ENCODE measurements at places on chromosomes 13 and 19.

- DNase-seq = no peak
These were observed 250.7 kb downstream of the KCTD12 start for GRCh38 chr13:76635232-76636230.

DNA sequence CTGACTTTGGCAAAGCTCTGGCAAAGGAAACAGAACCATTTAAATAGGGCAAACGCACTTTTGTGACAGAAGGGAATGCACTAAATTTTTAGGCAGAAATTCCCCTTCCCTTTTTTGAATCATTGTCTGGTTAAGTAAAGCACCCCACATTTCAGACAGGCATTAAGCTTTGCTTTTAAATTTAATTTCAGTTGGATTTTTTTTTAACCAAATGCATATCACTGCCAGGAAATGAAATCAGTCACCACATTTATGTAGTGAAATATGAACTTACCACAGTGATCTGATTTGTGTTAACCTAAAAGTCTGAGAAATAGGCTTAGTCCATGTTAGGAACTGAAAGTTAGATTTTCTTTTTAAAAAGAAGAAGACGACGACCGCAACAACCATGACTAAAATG, 10.8 kb downstream of the GPR183 start:
- no peak for DNase-seq

DNA sequence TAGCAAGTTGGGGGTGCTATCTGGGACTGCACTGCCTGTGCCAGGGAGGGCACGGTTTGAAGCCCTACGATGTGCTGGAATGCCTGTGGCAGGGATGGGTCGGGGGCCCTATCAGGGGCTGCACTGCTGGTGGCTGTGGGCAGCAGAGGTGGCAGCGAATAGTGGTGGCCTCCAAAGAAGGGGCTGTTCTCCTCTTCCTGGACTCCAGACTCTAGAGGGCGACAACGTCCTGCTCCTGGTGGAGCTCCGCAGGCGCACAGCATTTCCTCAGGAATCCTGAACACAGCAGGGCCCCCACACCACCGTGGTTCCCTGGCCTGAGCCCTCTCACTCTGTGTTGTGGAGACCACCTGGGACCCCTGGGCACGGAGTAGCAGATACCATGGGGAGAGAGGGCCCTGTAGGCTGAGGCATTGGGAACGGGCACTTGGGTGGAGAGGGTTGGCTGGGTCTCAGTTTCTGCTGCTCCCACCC, 145.6 kb downstream of the TNFRSF19 start:
- peak; percentile 18 for DNase-seq

GRCh38 chr13:40228990-40229389, 437.5 kb downstream of the FOXO1 start:
- DNase-seq = peak; percentile 18

GRCh38 chr19:41325947-41326706, 16.2 kb downstream of the CCDC97 start:
- peak; percentile 84 for DNase-seq

DNA sequence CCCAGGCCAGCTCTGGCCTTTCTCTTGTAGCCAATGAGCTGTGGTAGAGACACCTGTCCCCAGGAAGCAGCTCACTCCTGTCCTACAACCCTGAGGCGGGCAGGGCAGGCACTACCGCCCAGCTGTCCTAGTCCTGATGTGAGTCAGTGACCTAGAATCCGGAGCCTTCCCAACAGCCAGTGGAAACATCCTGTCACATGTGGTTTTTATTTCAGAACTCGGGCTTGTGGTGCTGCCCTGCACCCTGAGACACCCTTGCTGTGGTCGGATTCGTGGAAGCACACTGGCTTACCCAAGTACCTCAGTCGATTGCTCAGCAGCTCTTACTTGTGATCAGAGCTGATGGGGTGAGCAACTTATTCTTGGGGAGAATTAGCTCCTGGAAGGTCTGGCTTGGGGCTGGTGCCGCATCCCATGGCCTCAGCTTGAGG, 83.6 kb upstream of the ARHGEF7 start:
- peak; percentile 77 for DNase-seq

DNA sequence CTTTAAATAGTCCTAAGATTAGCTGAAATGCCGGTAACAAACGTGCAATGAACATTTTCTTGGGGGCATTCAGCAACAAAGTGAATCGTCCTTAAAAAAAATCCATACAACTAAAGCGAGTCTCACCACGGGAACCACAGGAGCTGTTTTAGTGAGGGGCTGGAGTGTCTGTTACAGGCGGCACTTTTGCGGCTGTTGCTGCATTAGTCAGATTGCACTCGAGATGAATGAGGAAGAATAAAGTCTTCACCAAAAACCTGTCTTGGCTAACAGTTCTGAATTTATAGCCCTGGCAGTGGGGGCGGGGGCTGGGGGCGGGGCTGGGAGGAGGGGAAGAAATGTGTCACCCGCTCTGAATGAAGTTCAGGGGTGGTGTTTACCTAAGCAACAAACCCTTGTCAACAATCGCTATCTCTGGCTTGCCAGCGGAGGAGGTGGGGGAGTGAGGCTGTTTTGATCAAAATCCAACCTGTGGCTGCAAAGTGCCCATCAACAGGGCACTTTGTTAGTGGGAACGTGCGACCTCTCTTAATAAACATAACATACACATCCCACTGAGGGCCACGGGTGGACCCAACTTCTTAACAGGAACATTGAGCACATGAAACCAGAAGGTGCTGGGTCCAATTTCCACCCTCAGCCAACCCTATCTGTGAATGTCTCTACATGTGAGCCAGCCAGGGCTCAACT, 44.5 kb downstream of the RFX2 start:
- peak; percentile 89 for DNase-seq

GRCh38 chr19:30330266-30330665, 41.9 kb upstream of the ZNF536 start:
- no peak for DNase-seq

- peak; percentile 76 for DNase-seq
These were observed 469 bp downstream of the COX6B2 start for GRCh38 chr19:55353803-55354697.

DNA sequence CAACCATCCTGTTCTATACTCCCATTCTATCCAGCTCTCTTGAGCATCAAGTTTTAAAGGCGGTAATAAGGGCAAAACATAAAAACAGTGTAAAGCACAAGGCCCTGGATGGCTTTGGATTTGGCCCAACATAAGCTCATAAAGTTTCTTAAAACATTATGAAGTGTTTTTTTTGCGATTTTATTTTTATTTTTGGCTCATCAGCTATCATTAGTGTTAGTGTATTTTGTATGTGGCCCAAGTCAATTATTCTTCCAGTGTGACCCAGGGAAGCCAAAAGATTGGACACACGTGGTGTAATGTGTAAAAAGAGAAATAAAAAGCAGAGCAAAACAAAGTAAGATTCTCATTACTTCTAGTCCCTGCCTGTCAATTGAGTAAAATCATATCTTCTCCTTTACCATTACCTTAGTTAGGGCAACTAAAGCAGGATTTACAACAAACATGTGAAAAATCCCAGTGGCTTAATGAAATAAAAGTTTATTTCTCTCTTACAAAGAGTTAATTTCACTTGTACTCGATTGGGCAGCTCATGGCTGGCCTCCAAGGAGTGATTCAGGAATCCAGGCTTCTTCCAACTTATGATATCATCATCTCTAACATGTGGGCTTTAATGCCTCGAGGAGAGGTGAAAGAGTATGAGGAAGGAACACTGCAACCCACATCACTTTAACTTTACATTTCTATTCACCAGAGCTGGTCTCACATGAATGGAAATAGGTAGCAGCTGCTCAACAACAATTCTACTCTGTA, 725.2 kb upstream of the SLITRK1 start:
- DNase-seq = no peak

GRCh38 chr19:39941615-39942365, 7.4 kb upstream of the FCGBP start:
- peak; percentile 12 for DNase-seq

DNA sequence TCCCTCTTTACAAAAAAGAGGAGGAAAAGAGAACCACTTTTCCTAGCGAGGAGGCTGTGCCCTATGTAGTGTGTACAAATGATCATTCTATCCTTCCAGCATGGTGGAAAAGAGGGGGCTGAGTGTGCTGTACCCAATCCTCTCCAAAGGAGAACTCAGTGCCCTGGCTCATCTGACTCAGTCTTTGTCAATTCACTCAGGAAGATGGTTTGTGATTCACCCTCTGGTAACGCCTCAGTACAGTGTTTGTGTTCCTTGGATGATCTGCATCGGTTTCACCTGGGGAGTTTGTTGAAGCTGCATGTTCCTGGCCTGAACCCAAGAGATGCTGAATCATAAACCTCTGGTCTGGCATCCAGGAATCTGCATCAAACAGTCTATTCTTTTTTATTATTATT, 18.3 kb upstream of the ENOX1 start:
- DNase-seq = peak; percentile 86

GRCh38 chr13:27379694-27380641, 44.5 kb upstream of the GTF3A start:
- DNase-seq = peak; percentile 67

- DNase-seq = peak; percentile 45
These were observed 760 bp downstream of the ZNF91 start for GRCh38 chr19:23394511-23394910.

DNA sequence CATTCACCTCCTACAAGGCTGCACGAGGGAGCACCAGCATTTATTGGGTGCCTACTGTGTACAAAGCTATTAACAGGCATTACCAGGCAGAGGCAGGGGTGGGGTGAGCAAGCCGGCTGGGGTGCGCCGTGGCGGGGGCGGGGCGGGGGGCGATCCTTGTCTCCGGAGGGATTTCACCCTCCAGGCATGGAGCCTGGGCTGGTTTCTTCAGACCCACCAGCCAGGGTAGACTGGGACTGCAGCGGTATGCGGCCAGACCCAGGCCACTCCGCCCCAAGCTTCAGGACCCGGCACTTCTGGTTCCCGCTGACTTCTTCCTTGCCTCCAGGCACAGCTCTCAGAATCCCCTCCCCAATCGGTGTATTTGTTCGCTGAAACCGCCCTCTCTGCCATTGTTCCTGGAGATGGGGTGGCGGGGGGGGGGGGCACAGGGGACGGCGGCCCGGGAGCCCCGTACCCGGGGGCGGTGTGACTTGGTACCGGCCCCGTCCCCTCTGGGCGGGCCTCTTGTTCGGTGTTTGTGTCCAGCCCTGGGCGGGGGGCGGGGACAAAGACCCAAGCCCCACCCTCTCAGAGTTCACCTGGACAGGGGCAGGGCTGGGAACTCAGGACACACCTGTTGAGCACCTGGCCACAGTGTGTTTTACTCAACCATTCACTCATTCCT, 14.4 kb downstream of the TJP3 start:
- DNase-seq = no peak

DNA sequence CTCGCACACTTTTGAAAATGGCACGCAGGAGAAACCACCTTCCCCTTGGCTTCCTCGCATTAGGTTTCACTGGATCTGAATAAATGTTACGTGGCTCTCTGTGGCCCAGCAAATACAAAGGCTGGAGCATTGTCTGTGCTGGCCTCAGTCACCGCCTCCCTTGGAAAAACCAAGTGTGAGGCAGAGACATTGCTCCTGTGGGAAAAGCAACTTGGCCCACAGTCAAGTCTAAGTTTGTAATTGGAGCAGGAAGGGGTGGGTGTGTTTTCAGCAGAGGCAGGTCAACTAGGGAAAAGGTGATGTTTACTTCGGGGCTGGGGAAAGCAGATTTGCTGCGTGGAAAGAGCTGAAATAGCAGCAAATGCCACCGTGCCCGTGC, 101.6 kb downstream of the IRS2 start:
- no peak for DNase-seq

DNA sequence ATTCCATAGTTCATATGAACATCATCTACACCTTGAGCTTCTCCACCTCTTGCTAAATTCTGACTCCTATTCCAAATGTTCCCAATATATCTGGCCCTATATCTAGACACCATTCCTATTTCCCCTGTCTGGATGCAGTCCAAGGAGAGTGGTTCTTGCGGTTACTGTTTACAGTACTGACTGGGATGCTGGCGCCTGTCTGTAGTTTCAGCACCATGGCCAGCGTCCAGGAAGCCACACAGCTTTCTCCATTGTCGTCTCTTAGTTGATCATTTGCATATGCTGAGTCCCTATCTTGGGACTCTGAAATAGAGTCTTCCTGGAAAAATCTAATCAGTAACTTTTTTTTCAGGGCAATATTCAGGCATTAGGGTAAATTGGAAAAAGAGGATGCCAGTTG, 14.9 kb downstream of the LAIR2 start:
- DNase-seq = peak; percentile 7

GRCh38 chr13:65342541-65343337, 1887.4 kb downstream of the PCDH9 start:
- DNase-seq = peak; percentile 59

DNA sequence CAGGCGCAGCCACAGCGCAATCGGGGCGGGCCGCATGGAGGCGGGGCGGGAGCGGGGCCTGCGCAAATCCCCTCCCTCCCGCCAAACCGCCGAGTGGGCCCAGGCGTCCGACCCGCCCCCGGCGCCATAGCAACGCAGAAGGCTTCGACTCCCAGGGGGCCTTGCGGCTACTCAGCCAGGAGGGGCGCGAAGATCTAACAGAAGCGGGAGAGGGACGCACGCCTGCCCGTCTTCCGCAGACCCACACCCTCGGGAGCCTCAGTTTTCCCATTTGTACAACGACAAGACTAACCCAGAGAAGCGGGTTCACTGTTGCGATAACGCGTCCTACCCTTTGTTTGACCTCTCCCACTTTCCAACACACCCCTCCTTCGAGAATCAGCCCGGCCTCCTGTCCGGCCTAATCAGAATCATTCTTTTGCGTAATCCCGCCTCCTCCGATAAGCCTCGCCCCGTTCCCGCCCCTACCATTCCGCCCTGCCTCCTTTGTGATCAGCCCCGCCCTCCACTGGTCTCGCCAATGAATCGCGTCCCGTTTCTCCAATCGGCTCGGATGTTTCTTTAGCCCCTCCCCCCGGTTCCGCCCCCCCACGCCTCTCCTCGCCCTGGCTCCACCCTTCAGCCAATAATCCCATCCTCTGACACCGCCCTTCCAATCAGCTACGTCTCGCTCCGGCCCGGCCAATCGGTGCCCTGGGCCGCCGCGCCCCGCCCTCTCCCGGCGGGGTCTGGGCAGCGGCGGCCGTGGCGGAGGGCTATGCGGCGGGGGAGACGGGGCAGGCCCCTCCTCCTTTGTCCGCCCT, at the start of gene PCSK4:
Gene PCSK4 (minus strand): TSS at position 40 of the 803 bp plus-strand sequence. CDS start 4 bp downstream, at position 36.
- DNase-seq = peak; percentile 99

Data from mesenchymal stem cell (in vitro differentiated cells and primary cell).